ENCODE measurements at places on chromosomes 2 and 18.

DNA sequence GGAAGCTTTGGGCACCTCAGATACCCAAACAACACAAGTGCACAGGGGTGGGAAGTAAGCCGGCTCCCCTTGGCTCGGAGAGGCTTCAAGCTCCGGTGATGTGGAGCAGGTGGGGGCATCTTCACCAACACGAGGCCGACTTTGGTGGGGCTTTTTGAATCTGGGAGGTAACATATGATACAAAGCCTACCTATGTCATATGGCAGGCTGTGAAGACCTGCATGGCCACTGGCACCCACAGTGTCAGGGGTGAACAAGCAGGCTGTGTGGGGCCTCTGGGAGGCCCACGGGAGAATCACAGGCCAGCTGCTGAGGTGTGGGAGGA, 109.0 kb downstream of the EIPR1 start:
- no peak for DNase-seq

DNA sequence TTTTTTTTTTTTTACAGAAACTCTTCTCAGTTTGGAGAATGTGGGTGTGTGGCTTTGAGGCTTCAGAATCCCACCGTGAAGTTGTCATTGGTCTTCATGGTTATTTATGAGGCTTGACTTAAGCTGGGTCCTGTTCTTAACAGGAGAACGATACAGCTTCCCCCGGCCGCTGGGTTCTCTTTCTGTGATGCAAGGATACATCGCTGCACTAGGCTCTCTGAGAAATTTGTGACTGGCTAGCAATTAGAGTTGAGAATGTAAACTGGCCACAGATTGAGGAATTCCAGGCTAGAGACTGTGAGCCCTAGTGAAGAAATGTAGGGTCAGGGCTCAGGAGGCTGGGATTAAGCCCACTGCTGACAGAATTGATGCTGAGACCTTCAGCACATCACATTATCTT, 29.8 kb downstream of the MGAT5 start:
- DNase-seq = no peak

DNA sequence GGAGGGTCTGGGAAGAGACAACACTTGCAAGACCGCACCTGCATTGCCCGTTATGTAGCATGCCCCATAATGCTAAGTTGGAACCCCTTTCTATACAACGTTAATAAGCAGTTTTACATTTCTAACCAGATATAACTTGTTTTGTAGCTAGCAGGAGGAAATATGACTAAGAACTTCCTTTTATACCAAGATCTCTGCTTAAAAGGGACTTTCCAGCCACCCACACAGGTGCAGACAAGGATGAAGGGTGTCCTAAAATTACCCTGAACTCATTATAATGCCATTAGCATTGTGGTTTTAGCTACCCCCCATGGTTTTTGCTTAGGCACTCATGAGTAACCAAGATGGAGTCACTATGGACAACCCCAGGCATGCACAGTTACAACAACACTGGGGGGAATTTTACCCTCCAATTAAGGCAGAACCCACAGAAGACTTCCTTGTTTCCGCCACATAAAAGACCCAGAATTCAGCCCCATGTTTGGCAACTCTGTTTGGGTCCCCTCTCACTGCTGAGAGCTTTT, 362.8 kb downstream of the CBLN2 start:
- DNase-seq = no peak

- DNase-seq = no peak
Observed at GRCh38 chr18:55073834-55074233, 114.6 kb upstream of the CCDC68 start.

DNA sequence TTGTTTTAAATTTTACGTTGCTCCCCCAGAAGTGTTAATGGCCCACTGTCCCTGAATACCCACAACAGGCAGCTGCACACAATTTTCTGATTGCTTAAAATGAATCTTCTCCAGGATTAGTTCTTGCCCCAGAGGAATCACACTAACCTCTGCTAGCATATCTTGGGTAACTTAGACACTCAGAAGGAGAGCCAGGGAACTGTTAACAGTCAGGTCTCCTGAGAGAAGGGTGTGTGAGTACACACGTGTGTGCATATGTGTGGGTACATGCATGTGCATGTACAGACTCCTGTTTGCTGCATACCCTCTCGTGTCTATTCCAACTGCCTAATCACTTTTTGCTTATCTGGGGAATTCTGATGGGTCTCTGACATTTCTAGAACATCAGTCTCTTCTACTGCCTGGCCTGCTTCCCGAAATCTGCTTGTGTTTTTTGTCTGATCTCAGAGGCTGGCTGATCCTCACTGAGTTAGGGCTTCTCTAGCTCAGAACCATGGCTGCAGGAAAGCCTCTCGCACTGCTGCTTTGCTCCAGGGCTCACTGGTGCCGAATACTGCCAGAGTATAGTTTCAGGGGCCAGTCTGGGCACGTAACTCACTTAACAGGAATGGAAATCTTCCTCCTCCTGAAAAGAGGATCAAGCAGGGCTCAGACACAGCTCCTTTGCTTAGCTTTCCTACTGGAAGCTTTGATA, 62.8 kb downstream of the PRELID3A start:
- no peak for DNase-seq

DNA sequence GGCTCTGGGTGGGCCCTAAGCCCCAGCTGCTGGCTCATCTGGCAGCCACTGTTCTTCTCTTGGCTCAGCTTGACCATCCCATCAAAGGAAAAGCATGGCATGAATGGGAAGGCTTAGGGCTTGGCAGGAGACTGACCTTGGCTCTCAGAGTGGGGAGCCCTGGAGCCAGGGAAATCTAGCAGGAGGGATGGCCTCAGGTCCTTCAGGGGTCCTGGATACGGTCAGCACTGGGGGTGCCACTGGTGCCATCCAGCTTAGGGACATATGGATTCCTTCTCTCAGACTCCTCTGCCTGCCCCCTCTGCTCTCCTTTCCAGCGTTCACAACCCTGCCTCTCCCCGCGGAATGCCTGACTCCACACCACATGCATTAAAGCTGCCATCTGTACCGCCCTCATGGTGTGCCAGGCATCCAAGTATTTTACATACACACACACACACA, 165.5 kb upstream of the HAAO start:
- no peak for DNase-seq
